ENCODE measurements at places on chromosomes 7 and 10.
A peak's percentile ranks its signal among the peaks of the same experiment; 100 is the strongest.

DNA sequence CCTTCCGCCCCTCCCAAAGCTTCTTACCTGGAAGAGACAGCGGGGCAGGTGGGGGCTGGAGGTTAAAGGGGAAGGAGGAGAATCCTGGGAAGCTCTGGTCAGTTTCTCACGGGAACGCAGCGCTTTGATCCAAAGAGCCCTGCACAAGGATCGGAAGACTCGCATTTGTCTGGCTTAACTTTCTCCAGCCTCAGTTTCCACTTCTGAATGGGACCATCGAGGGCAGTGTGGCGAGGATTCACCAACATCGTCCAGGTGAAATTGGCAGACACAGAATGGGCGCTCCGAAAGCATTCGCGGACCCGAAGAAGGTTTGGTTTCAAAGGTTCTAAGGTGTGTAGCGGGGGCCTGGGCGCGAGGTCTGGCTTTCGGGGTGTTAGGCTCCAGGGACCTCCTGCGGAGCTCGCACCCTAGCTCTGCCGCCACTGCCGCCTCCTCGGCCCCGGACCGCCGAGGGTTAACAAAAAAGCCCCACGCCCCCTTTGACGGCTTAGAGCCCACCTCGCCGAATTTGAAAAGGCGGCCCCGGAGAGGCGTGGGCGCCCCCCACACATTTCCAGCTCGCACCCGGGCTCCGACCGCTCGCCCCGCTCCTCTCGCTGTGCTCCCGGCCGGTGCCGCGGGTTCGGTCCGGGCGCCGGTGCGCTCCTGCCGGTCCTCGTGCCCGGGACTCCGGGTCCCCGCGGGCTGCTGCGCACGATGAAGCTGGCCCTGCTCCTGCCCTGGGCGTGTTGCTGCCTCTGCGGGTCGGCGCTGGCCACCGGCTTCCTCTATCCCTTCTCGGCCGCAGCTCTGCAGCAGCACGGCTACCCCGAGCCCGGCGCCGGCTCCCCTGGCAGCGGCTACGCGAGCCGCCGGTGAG is at the start of gene COL26A1:
TSS of gene COL26A1 (plus strand) at position 542 of the 862 bp plus-strand sequence. CDS start at position 700, 158 bp downstream.
- DNase-seq, result peak; percentile 85

GRCh38 chr10:74541375-74541774 is 285.0 kb upstream of the KAT6B start:
- DNase-seq, result no peak

- no peak for DNase-seq
These were observed 123.8 kb upstream of the INHBA start for GRCh38 chr7:41826641-41827040.

GRCh38 chr7:155549226-155549625 is 2.9 kb upstream of the CNPY1 start:
- no peak for DNase-seq
